Activated naive CD4-positive, alpha-beta T cell treated with anti-CD3 and anti-CD28 coated beads, Interleukin-2, amount 50 U/mL, for 72 hours (primary cell): ENCODE measurements at places on chromosomes 16 and 17.

DNA sequence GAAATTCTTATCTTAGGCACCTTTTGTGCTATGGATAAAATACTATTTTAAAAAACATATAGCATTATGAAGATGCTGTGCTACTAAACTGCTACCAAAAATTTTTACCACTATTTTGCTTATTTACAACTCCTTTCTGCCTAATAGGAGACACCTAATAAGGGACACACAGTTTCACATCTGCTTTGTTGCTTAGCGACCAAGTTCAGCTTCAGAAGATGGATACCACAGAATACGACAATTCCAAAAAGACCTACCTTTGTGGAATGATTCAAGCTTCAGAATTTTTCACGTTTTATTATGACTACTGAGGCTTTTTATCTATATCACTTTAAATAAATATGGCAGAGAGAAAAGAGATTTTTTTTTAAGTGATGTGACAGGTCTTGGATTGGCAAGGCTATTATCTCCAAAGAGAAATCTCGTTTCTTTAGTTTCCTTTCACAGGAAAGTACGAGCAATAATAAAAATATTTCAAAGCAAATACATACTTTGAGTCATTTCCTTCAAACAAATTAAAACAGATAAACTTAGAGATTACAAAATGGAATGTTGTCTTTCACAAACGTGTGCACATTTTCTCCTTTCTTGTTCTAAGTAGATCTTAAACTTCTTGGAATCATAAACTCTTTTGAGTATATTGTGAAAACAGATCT lies 35.4 kb downstream of the SPAG9 start:
- no peak for DNase-seq

- no peak for DNase-seq
These were observed 10.8 kb upstream of the HSBP1 start for GRCh38 chr16:83797013-83797412.

DNA sequence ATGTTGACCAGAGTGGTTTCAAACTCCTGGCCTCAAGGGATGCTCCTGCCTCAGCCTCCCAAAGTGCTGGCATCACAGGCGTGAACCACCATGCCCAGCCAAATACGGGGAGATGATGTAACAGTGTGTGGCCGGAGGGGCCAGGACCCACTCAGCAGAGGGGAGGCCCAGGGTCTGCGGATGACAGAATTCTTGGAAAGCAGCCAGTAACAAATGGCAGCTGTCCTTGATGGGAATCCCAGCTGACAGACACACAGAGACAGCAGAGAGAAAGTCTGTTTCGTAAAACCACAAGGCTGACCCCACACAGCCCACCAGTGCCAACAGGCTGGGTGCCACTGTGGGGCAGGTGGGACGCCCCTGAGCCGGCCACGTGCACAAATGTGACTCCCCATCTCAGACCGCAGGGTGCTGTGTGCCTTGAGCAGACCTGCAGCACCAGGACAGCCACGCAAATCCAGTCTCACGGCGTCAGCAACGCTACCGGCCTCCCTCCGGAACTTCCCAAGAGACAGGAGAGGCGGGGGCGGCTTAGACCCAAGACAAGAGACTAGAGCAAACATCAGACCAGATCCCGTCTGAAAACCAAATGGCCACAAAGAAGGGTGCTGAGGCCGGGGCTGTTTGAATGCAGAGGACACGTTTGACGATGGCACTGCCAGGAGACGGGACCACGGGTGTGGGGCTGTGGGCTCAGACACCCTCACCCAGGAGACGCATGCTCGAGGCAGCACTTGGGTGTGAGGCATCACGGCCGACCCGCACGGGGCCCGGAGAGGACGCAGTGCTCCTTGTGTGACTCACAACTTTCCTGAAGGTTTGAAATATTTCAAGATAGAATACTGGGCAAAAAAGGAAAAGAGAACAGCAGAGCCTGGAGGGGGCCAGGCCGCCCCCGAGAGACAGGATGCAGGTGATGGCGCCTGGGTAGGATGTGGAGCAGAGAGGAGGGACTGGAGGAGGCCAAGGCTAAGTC lies 24.6 kb downstream of the CTU2 start:
- no peak for DNase-seq

DNA sequence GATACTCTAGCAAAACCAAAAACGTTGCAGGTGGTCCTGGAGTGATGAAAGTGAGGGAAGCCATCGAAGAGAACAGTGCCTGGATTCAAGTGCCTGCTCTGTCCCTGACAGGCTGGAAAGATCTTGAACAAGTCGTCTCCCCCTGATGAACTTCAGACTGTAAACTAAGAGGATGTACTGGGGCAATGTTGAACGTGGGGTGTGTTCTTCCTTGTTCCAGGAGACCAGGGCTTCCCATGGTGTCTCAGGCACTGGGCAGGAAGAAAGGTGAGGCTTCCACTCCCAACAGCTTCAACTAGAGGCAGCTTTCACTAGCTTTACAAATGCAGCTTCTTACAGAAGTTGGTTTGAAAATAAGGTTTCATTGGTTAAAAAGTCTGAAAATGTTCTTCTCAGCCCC lies 21.4 kb upstream of the NF1 start:
- no peak for DNase-seq

DNA sequence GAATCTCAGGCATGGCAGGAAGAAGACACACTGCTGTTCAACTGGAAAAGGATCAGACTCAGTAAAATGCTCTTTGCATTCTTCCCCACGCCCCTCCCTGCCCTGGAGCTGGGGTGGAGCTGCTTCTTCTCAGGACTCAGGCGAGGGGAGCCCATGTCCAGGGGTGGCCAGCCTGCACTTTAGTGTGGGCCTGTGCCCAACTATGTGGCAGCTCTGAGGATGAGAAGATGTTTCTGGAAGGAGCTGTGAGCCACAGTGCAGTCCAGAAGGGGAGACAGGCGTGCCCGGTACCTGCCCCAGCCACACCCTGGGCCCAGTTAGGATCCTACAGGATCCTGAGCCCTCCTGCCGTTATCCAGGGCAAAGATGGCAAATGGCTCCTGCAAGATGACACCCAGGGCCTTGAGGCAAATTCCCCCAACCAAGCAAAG lies 120.3 kb downstream of the ANKRD11 start:
- DNase-seq = no peak

DNA sequence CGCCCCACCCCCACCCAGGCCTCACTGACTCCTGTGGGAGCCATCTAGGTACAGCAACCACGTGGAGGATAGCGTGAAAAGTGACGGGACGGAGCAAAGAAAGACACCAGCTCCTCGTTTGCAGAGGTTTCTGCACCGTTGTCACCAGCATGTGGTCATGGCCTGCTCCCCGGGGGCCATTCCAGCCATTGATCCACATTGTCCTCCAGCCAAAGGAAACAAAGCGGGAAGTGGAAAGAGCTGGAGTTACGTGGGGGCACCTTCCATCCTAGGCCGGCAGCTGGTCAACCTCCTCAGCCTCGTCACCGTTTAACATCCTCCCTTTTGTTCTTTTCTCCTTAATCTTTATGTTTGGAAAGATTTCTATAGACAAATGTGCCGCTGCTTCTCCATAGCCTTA lies 153.7 kb downstream of the RPTOR start:
- no peak for DNase-seq
